ENCODE measurements at places on chromosomes 11 and 22.
A peak's percentile ranks its signal among the peaks of the same experiment; 100 is the strongest.

DNA sequence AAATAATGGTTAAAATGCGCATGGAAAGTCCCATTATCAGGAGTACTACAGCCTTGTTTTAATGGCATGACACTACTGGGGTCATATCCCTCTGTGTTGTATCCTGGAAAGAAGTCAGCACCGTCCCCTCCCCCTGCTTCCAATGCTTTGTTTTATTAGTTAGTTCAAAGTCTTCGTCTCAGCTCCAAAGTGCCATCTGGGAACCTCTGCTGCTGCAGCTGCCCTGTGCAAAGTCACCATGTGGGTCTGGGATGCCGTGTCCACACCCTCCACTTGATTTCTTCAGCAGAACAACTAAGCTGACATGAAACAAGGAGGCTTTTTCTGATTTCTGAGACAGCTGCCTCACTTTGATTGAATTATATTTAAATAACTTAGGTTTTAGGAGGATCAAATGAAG lies 29.5 kb upstream of the NCAM1 start:
- DNase-seq: no peak

- no peak for DNase-seq
These were observed 25.2 kb upstream of the VSTM5 start for GRCh38 chr11:93875637-93876036.

GRCh38 chr11:71432761-71433647 lies 15.2 kb downstream of the DHCR7 start:
- DNase-seq: no peak

DNA sequence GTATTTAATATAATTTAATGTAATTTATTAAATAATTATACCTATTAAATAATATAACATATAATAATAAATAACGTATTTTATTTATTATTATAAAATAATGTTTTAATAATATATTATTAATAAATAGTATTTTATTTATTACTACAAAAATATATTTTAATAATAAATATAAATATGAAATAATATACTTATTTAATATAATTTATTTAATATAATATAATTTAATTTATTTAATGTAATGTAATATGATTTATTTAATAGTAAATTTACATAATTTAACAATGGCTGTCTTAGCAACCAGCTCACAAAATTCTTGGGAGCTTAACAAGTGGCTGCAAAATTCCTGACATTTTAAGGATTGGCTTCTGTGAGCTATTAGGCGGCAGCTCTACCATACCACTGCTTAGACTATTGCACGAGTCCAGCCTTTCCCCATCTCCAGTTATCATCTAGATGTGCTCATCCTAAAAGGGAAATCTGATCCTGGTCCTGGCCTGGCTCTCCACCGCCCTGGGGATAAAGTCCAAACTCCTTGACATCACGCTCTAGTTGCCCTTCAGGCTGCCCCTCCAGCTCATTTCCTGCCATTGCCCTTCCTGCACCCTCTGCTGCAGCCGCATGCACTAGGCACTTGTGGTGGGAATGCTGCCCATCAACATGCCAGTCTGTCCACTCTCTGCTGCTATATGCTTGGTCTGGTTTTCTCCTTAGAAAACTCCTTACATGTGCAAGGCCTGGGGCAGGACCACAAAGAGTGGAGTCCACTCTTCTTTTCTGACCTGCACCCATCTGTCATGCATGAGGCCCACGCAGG lies 9.8 kb downstream of the MMP20 start:
- no peak for DNase-seq

DNA sequence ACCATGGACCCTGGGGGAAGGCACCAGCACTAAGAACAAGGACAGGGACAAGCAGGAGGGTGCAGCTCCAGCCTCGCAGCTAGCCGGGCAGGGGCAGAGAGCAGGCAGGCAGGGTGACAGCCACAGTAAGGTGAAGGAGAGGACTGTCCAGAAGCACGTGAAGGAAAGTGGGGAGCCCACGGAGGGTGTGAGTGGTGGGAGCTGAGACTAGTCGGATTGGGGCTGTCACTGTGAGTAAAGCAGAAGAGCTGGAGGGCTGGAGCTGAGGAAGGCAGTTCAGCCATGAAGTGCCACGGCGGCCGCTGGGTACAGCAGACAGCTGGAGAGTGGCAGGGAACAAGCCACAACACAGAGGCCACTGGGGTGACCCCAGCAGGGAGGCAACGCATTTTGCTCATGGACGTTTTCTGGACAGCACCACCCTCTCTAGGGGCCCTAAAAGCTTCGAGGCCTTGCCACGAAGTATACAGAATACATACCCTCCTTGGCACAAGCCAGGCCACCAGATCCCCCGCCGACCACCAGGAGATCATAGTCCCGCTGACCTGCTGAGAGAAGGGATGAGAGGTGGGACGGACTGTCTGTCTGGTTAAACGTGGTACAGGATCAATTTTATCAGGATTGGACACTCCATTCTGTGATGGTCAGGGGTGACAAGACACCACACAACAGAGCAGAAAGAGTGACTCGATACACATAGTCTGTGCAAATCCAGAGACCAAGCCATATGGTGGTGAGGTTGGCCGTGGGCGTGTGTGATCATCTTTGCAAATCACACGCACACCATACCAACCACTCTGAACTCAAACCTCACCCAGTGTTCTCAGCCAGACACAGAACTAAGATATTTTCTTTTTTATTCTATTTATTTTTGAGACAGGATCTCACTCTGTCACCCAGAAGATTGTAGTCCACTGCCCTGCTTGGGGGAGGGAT lies 10.8 kb upstream of the COMT start:
- DNase-seq: no peak

DNA sequence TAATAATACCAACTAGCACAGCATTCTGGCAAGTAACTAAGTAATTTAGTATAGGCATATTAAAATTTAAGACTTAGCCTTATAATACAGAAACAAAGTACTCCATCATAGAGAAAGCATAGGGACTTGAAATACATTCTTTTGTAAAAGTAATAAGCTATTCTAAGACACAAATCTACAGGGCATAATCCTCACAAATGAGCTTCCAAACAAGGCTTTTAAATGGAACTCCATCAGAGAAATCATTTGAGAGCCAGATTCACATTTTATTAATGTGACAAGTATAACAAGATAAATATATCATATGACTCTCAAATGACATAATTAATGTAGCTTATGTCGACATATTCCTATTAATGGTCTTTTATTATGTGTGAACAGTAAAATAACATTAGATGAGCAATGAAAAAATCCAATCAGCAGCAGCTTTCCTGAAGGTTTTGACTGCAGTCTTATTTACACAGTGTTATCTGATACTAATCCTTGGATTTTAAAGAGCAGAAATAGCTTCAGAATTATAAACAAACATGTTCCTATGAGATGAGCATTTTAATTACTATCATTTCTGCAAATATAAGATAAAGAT lies 241.4 kb downstream of the TTC28 start:
- no peak for DNase-seq

DNA sequence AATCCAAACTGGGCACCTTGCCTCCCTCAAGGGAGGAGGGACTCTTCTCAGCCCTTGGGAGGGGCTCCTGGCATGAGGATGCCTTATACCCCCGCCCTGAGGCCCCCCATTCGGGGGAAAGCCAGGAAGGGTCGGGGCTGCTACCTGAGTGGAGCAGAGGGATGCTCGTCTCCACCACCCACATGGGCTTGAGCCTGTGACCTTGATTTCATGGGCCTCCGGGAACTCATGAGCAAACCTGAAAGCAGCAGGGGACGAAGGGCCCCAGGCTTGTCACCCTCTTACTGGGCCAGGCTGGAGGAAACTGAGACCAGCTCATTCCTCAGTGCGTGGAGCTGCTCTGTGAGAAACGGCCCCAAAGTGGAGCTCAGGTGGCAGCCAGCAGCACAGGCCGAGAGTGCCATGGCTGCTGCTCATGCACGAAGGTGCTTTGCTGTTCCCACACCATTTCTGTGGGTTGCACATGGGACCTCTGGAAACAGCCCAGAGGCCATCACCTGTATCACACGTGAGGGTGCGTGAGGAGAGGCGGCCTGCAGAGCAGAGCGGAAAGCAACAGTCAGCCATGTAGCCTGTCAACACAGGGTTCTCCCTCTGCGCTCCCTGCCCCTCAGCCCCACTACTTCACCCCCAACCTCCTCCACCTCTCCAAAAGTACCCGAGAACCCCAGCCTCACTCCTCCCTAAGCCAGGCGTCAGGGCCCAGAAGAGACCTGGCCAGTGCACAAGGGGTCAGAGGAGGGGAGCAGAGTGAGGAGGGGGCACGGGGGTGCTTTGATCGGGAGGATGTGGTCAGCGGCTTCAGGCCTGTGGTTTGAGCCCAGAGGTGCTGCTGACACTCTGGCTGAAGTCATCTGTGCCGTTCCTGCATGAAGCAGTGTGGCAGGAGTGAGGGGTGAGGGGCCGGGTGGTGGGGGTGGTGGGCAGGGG lies 14.1 kb upstream of the IL2RB start:
- peak; percentile 18 for DNase-seq

GRCh38 chr22:44439356-44440223 lies 58.4 kb downstream of the RTL6 start:
- no peak for DNase-seq

- no peak for DNase-seq
These were observed 20.6 kb upstream of the ALDH3B2 start for GRCh38 chr11:67694875-67695555.

GRCh38 chr11:13010749-13011465 lies 1.8 kb downstream of the RASSF10 start:
- no peak for DNase-seq

GRCh38 chr11:128707681-128708080 lies 13.8 kb downstream of the FLI1 start:
- no peak for DNase-seq

DNA sequence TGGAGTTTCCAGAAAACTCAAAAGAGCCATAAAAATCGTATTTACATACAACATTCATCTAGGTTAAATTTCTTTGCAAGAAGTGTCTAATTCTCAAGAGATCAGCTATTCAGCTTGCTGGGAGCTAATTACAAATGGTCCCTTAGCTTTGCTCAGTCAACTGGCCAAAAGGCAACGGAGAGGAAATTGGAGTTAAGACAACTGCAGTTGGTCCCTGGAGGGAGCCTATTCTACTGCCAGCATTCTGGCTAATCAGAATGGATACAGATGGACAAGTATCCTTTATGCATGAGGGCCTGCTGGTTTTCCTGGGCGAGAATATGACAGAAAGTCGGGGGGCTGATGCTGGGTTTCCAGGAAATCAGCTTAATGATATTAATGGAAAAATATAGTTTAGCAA lies 45.5 kb downstream of the KCNJ1 start:
- no peak for DNase-seq

Measured in central memory CD4-positive, alpha-beta T cell (primary cell).